ENCODE measurements at places on chromosomes 12 and 14.

- DNase-seq = no peak
These were observed 4.2 kb downstream of the DDX51 start for GRCh38 chr12:132139912-132140311.

DNA sequence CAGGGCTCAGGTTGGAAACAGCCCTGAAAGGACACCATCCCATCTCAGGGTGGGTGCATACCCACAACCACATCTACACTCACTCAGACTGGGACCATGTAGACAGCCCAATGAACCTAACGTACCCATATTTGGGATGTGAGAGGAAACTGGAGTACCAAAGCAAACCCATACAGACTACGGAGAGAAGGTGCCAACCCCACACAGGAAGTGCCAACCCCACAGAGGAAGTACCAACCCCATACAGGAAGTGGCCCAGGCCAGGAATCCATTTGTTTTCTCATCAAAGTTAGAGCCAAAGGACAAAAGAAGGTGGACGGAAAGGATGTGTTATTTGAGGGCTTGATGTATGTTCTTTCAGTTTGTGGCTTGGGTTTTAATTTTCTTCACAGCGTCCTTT is 19.5 kb upstream of the SPIC start:
- no peak for DNase-seq

DNA sequence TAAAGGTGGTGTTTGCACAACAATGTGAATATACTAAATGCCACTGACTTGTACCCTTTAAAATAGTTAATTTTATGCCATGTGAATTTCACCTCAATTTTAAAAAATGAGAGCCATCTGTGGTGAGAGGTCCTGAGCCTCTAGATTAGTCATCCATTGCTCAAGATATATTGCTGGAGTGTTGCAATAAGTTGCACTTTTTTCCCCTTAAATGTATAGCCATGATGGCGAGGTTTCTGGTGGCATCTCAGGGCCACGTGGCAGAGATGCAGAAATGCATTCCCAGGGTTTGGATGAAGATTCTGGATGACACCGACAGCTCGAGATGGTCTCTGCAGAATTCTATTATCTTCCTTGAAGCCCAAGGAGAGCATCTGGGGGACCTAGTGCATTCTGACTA is 153.7 kb downstream of the AACS start:
- no peak for DNase-seq

- no peak for DNase-seq
These were observed 13.1 kb upstream of the ITGA5 start for GRCh38 chr12:54431911-54432814.

DNA sequence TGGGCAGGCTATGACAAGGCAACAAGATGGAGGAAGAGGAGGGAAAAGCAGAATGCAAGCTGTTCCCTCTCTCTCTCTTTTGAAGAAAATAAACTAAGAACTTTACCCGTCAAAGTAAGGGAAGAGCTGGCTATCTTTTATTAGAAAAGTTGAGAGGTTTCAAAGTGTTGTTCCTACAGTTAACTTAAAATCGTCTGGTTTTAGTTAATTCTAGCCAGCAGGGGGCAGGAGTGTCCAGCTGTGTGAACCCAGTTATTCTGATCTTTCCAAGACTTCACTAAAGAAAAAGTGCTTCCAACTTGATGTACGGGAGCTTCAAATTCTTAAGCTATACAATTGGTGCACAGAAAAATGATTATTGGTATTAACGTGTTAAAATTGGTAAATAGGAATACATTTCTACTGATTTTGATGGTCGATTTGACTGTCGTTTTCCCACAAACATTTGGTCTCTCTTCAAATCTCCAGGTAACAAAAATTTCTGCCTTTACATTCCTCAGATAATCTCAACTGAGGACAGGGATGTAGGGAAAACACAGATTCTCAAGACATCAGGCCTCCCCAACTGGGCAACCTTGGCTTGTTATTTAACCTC is 28.4 kb upstream of the MON2 start:
- DNase-seq = no peak

GRCh38 chr14:54048736-54049135 is 92.1 kb upstream of the BMP4 start:
- DNase-seq = no peak

- no peak for DNase-seq
These were observed 49.2 kb downstream of the FBXW8 start for GRCh38 chr12:116959845-116960514.

- DNase-seq = no peak
These were observed 169.2 kb downstream of the GRIN2B start for GRCh38 chr12:13812168-13812567.

GRCh38 chr14:93369713-93370266 is 22.8 kb downstream of the COX8C start:
- no peak for DNase-seq

Data from activated T-helper 1 cell treated with Interleukin-2 at 50 U/mL for 16 hours (primary cell).